ENCODE measurements at places on chromosomes 7 and 10. TPM values are rescaled to one million over a fixed set of nuclear protein-coding genes. Genes with fewer than 3 reads are reported as not detected.

Gene PLXDC2
- 0.32 TPM for total RNA-seq

Gene GLI3
- 1.9 TPM for total RNA-seq

Gene HMX3
- total RNA-seq = not detected

Gene CTAGE15
- total RNA-seq = not detected

Gene CYP3A4
- not detected for total RNA-seq

Gene GPR15LG
- not detected for total RNA-seq

Gene AKR1E2
- 38.9 TPM for total RNA-seq

Gene PGAM1
- 186 TPM for total RNA-seq

Gene EIF4EBP2
- total RNA-seq = 17.0 TPM

Gene GIMAP6
- total RNA-seq = 136 TPM

Gene NUTM2E
- total RNA-seq = not detected

Gene UNCX
- not detected for total RNA-seq
